ENCODE measurements at places on chromosomes 4 and X.

DNA sequence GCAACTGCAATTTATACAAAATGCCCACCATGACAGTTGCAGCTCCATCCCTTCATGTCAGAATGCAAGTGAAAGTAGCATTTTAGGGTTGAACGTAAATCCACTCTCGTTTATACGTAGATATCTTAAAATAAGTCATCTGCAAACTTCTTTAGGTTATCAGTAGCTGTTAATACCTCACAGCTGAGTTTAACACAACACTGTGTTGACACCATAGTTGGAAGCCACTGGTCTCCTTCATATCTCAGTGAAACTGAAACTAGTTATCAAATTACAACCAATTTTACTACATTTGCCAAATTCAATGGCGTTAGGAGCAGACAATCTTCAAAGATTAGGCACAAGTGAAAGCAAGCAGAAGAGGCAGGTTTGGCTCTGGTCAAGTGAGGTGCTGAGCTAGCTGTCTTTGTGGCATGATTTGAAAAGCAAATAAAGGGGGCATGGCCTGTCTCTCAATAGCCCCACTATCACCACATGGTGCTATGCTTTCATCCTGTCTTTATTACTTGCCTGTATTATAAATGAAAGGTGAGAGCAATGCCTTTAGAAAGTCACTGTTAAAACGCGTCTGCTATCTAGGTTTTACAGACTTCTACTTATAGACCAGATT lies 12.3 kb downstream of the PPP3CA start:
- DNase-seq, result no peak

GRCh38 chr4:113064244-113064643 lies 14.8 kb downstream of the ANK2 start:
- peak; percentile 75 for DNase-seq

DNA sequence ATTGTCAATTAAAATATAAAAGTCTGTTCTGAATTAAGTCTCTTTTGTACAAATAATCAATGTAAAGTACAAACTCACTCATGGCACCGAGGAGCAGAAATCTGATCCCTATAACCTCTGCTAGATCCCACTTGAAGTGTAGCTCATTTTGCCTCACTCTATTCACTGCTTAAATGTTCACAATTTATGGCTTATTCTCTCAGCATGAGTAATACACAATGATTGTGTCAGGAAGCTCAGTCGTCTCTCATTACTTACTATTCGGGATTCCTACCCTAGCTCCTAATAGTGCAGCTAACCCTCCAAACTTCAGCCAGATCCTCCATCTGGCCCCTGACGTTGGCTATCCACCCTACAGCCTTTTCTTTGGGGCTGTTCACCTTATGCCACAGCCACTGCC lies 4.7 kb upstream of the AMMECR1 start:
- no peak for DNase-seq

DNA sequence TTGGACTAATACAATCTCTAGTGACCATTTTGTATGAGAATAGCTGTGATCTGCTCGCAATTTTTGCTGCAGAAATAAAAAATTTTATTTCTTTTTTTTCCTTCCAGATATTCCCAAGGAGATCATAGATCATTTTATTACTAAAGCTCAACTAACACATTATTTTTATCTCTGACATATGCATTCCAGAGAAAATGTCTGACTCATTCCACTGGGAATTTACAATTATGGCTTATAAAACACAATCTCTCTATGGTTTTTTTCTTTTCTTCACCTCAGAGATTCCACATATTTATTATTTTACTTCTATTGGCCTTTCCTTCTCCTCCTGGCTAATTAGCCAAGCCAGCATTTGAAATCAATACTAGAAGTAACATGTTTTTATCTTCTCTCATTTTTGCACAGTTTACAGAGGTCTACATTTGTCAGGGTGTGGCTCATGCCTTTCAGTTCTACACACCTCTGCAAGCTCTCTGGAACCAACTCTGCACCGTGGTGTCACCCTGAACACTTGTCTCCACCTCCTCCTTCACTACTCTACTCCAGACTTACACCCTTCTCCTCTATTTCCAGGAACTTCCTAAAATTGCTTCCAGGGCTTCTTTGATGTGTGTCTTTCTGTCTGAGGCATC lies 59.8 kb upstream of the GPM6A start:
- DNase-seq, result peak; percentile 24

- DNase-seq, result no peak
Measured at GRCh38 chr4:2485956-2486355, 17.1 kb downstream of the RNF4 start.

DNA sequence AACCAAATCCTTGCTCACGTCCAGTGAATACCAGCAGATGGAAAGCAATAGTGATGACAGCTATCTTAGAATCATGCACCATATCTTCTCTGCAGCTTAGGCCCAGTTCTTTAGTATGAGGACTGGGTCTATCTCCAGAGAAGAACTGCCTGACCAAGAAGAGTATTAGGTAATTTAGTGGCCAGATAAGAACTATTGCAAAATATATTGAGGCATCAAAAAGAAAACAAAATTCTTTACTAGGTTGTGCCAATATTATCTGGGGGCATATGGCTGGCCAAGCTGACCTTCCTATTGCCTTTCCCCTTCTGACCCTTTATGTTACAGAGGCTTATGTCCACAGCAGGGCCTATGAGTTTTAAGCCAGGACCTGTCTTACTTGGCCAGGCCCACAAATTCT lies 91.2 kb downstream of the RLIM start:
- DNase-seq, result no peak
